ENCODE measurements at places on chromosomes 4 and X. TPM values are rescaled to one million over a fixed set of nuclear protein-coding genes. Genes with fewer than 3 reads are reported as not detected.

The CXCL1 gene
- polyA plus RNA-seq: 0.67 TPM

The FAM9B gene
- polyA plus RNA-seq: 0.32 TPM

The IDS gene
- polyA plus RNA-seq: 37.8 TPM

The KCND1 gene
- 3.0 TPM for polyA plus RNA-seq

The RAB40A gene
- polyA plus RNA-seq: 2.4 TPM

All from renal pelvis (tissue), 12 donors.